ENCODE measurements at places on chromosomes 3 and 15. TPM values are rescaled to one million over a fixed set of nuclear protein-coding genes. Genes with fewer than 3 reads are reported as not detected.

The RUBCN gene
- total RNA-seq, result 11.0 TPM

The KCNMB2 gene
- 0.39 TPM for total RNA-seq

The CHRNB4 gene
- not detected for total RNA-seq

The TGM4 gene
- not detected for total RNA-seq

The CTXN2 gene
- total RNA-seq, result not detected

The WDR49 gene
- 0.13 TPM for total RNA-seq

All from epithelial cell of alveolus of lung (primary cell).